Aorta (tissue), 5 donors: ENCODE measurements at places on chromosomes 13 and 19. TPM values are rescaled to one million over a fixed set of nuclear protein-coding genes. Genes with fewer than 3 reads are reported as not detected.

DNA sequence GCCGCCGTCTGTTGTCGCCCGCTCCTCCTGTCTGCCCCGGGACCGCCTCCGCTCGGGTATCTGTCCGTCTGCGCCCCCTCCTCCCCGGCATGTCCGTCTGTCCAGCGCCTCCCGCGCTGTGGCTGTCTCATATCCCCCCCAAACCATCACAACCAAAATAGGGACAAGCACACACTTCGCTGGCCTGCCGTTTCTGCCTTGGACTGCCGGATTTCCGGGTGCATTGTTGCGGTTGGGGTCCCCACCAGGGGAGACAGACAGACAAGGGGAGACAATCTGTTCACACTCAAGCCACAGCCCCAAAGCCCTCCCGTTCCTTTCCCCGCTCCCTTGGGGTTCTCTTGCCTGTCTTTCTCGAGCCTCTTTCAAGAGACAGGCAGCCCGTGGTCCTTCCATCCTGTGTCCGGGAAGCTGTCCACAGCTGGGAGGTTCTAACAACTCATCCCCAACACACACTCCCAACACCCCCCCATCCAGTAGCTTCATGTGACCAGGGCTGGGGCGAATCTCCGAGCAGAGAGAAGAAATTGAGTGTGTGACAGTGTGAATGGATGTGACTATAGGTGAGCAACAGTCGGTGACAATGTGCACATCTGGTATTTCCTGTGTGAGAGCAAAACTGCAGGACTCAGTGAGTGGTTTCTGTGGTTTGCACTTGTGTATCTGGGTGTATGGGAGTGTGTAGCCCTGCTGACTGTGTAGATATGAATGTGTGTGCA, 16.5 kb upstream of the FOSB start:
- peak; percentile 81 for DNase-seq
- H3K36me3 ChIP-seq = no peaks in the 10 kb centered on the region
- H3K4me3 ChIP-seq = peak overlapping the region; percentile 11
- no peaks in the 10 kb centered on the region for H3K4me1 ChIP-seq

DNA sequence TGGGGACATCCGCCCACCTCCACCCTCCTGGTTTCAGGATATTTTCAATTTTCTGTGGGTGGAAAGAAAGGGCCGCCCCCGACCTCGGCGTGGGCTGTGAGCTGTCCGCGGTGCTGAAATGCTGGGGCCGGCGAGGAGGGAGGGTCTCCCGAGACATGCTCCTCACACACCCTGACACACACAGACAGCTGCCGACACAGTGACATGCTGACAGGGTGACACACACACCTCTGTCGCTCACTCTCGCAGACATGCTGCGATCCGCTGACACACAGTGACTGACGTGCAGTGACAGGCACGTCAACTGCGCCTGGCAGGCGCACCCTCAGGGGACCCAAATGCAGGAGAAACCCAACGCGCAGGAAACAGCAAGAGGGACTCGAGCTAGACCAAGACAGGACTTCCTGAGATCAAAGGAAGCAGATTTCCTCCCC, 25.1 kb upstream of the MEIS3 start:
- H3K27ac ChIP-seq = no peak overlapping the region
- no peaks in the 10 kb centered on the region for H3K4me1 ChIP-seq
- no peak for DNase-seq

- DNase-seq = no peak
- no peak overlapping the region for H3K4me3 ChIP-seq
- H3K36me3 ChIP-seq = no peaks in the 10 kb centered on the region
- H3K27me3 ChIP-seq = peaks cover 4% of the 10 kb centered on the region
- no peaks in the 10 kb centered on the region for H3K4me1 ChIP-seq
- H3K27ac ChIP-seq = no peak overlapping the region
Measured at GRCh38 chr19:2716275-2716650, 4.9 kb downstream of the DIRAS1 start.

- no peaks in the 10 kb centered on the region for H3K36me3 ChIP-seq
- no peak for DNase-seq
- H3K27ac ChIP-seq = no peak overlapping the region
- H3K4me3 ChIP-seq = no peak overlapping the region
- no peaks in the 10 kb centered on the region for H3K27me3 ChIP-seq
Measured at GRCh38 chr19:19171821-19172532, 1.9 kb upstream of the MEF2B start.

DNA sequence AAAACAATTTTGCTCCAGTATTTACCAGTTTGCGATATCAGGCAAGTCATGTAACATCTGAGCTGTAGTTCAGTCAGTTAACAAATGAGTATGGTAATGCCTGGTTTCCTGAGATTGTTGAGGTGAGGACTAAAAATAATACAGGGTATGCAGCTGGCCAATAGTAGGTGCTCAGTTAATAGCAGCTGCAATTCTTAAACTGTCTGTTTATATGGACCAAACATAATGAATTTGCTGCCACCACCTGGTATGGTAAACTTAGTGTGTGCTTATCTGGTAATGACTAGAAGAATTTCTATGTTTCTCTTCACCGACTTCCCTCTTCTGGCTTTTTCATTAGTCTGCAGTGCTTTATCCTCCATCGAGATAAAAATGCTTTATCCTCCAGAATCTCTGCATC, 9.1 kb downstream of the ZMYM2 start:
- no peaks in the 10 kb centered on the region for H3K27me3 ChIP-seq
- H3K36me3 ChIP-seq = no peaks in the 10 kb centered on the region
- H3K4me1 ChIP-seq = no peaks in the 10 kb centered on the region
- no peak overlapping the region for H3K4me3 ChIP-seq
- no peak overlapping the region for H3K27ac ChIP-seq

GRCh38 chr19:47750752-47751151, 5.4 kb downstream of the NOP53 start:
- DNase-seq = no peak
- no peak overlapping the region for H3K27ac ChIP-seq
- H3K4me3 ChIP-seq = no peak overlapping the region
- H3K27me3 ChIP-seq = no peaks in the 10 kb centered on the region
- no peaks in the 10 kb centered on the region for H3K4me1 ChIP-seq

DNA sequence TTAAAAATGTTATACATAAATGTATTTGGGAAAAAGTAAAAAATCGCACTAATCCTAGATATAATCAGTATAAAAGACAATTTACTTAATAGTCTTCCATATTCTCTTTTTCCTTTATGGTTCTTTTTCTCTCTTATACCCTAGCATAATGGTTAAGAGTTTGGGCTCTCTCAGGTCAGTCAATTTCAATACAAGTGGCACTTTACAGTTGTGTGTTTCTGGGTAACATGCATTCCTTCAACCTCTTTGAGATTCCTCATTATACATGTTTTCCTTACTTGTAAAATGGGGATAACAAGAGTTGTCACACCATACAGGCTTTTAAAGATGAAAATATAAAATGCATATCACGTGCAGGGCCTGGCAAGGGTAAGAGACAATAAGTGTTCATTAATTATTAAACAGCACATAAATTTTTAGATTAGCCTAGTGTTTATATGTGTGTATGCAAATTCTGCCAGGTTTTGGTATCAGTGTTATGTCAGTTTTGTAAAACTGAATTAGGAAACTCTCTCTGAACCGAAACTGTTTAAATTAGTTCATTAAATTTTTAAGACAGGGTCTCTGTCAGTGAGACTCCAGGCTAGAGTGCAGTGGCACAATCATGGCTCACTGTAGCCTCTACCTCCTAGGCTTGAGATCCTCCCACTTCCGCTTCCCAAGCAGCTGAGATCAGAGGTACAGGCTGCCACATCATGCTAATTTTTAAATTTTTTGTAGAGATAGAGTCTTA, 49.8 kb downstream of the ELF1 start:
- H3K27me3 ChIP-seq = no peaks in the 10 kb centered on the region
- H3K36me3 ChIP-seq = no peaks in the 10 kb centered on the region
- DNase-seq = no peak

DNA sequence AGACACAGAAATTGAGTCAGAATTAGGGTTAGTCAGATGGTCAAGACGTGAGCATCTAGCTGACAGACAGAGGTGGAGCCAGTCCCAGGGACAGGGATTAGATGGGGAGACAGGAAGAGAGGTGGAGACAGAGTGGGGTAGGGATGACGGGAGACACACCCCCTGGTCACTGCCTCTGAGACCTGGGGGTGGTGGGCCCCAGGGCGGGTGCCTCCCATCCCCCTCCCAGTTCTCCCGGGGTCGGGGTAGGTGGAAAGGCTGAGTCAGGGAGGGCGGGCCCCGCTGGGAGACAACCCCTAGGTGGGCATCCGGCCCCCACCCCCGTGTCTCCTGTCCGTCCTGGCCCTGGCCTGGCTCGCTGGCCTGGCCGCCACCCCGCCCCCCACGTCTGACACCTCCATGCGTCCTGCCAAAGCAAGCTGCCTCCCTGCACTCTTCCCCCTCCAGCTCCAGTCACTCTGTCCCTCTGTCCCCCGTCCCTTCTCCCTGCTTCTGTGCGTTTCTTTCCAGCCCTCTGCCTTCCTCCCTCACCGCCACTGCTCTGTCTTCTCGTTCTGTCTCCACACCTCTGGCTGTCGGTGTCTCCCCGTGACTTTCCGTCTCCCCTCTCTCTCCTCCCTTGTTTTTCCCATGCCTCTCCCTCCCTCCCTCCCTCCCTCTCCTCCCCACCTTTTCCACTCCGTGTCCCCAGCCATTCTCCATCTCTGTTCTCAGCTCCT, 15.1 kb downstream of the CCDC97 start:
- no peaks in the 10 kb centered on the region for H3K36me3 ChIP-seq
- no peaks in the 10 kb centered on the region for H3K27me3 ChIP-seq

The ZNF563 gene
- total RNA-seq = 2.5 TPM

The SLC25A41 gene
- not detected for total RNA-seq

DNA sequence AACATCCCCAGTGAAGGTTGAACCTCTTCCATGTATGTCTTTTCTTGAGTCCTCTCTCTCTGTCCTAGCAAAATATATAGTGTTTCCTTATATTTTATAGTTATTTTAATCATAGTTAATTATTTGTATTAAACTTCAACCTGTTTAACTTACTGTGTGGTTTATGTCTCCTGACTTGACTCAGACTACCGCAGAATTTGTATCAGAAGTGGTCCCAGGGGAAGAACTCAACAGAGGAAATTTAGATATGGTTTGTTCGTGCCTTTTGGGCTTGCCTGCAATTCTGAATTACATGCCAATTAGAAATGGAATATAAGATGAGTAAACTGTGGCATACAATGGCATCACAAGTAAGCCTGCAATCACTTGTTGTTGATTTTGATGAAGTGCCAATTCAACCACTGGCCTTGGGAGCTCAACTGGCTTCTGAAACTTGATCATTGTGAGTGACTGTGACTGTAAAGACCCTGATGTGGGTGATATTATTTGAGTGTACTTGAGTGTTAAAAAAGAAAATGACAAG, 1459.5 kb upstream of the PCDH20 start:
- no peak overlapping the region for H3K4me3 ChIP-seq
- H3K27ac ChIP-seq = no peak overlapping the region
- H3K27me3 ChIP-seq = no peaks in the 10 kb centered on the region
- DNase-seq = no peak
- H3K36me3 ChIP-seq = no peaks in the 10 kb centered on the region
- H3K4me1 ChIP-seq = no peaks in the 10 kb centered on the region

- DNase-seq = peak; percentile 99
- H3K4me3 ChIP-seq = no peak overlapping the region
- peak overlapping the region; percentile 68 for H3K27ac ChIP-seq
- H3K36me3 ChIP-seq = no peaks in the 10 kb centered on the region
- H3K27me3 ChIP-seq = no peaks in the 10 kb centered on the region
Measured at GRCh38 chr19:45455707-45456499, 11.9 kb upstream of the FOSB start.

DNA sequence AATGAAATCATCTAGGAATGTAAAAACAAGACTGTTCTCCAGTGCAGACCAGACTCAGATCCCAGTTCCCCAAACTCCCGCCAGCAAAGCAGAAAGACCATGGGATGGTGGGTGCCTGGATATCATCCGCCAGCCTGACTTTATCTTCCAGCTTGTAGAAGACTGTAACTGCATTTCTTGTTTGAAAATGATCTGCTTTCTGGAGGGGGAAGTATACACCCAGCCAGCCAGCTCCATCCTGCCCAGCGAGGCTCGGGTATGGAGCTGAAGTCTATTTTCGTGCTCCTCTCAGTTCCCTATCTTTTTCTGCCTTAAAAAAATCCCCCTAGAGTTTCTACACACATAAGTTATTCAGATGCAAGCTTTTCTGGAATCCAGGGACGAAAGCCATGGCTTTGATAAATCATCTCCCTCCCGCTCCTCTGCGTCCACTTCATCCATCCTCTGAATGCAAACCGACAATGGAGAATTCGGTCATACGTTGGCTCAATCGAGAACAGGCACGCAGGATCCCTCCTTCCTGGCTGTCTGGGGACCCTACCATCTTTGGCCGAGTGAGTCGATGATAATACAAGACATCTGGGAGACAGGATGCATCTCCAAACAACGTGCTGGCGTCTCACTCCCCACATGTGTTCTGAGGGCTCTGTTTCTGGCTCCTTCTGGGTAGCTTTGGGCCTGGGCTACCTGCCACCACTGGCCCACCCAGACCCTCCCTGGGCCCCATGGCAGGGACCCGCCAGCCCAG, 31.2 kb downstream of the CEBPG start:
- no peaks in the 10 kb centered on the region for H3K27me3 ChIP-seq
- no peak overlapping the region for H3K4me3 ChIP-seq
- H3K36me3 ChIP-seq = no peaks in the 10 kb centered on the region
- peak; percentile 50 for DNase-seq
- H3K27ac ChIP-seq = no peak overlapping the region
- H3K4me1 ChIP-seq = no peaks in the 10 kb centered on the region

GRCh38 chr13:30648522-30649012, 30.8 kb downstream of the USPL1 start:
- no peaks in the 10 kb centered on the region for H3K27me3 ChIP-seq
- no peak for DNase-seq
- peaks cover 2% of the 10 kb centered on the region for H3K4me1 ChIP-seq
- peaks cover 5% of the 10 kb centered on the region for H3K36me3 ChIP-seq
- H3K27ac ChIP-seq = no peak overlapping the region
- H3K4me3 ChIP-seq = no peak overlapping the region

- H3K4me3 ChIP-seq = no peak overlapping the region
- DNase-seq = no peak
- no peaks in the 10 kb centered on the region for H3K4me1 ChIP-seq
- no peaks in the 10 kb centered on the region for H3K27me3 ChIP-seq
- peaks cover 2% of the 10 kb centered on the region for H3K36me3 ChIP-seq
- no peak overlapping the region for H3K27ac ChIP-seq
Measured at GRCh38 chr13:28697441-28697840, 21.3 kb downstream of the SLC46A3 start.

The RUBCNL gene
- 12.8 TPM for total RNA-seq

DNA sequence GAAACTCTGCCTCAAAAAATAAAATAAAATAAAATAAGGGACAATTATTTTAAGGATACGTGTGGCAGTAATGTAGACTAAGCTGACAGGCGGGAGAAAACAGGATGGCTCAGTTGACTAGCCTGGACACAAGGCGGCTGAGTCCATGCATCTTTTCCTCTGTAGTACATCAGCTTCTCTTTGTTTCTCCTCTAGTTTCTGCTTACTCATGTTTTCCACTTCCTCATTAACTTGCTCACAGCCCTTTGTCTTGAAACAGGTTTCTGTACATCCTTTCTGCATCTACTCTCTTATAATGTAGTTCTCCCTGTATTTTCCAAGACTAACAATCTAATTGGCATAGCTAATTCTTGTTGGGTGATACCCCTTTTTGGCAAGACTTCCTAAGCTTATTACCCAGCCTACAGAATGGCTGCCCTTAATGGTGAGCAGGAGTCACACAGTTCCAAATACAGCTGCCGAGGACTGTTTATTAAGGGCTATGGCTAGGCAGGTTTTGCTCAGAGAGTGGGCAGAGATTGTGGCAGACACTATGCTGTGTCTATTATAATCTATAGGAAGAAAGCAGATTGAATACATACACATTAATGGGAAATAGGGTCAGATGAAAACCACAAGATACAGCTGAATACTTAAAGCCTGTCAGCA, 58.7 kb upstream of the KLF5 start:
- H3K36me3 ChIP-seq = no peaks in the 10 kb centered on the region
- H3K27me3 ChIP-seq = no peaks in the 10 kb centered on the region
- no peaks in the 10 kb centered on the region for H3K4me1 ChIP-seq
- no peak overlapping the region for H3K4me3 ChIP-seq
- no peak for DNase-seq
- no peak overlapping the region for H3K27ac ChIP-seq
